ENCODE measurements at places on chromosomes 1 and 21.

DNA sequence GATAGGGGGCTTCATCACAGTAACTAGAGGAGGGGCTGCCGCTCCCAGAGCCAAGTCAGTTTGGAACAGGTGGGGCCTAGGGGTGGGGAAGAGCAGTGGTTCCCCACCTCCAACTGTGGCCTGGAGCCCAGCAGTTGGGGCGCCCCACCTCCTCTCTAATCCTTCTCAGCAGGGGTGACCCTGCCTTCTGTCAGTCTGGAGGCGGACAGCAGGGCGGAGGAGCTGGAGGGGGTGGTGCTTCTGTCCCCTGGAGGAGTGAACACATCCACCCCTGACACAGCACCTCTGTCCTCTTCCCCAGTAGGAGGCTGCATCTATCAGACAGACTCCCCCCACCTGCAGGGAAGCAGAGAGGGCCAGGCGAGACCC is 73.8 kb downstream of the MRPL37 start:
- peak; percentile 61 for DNase-seq

- DNase-seq, result no peak
Observed at GRCh38 chr1:37714226-37714625, 21.9 kb downstream of the CDCA8 start.

- DNase-seq, result no peak
Observed at GRCh38 chr1:15703562-15703961, 19.4 kb downstream of the PLEKHM2 start.

GRCh38 chr1:163657719-163658118 is 336.0 kb downstream of the NUF2 start:
- no peak for DNase-seq

DNA sequence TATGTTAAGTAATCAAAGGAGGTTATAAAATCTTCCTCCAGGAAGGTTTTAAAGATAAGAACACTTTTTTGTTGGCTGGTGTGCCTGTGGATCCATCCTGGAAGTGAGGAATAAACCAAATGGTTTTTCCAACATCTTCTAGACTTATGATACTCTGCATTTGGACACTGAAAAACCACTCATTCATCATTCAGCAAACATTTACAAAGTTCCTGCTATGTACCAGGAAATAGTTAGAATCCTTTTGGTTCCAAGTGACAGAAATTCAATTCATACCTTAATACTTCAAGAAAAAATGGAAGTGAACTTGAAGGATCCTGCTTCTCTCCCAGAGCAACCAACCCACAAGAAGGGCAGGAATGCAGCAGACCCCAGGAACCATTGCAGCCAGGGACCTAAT is 39.6 kb upstream of the PIGC start:
- DNase-seq, result no peak

DNA sequence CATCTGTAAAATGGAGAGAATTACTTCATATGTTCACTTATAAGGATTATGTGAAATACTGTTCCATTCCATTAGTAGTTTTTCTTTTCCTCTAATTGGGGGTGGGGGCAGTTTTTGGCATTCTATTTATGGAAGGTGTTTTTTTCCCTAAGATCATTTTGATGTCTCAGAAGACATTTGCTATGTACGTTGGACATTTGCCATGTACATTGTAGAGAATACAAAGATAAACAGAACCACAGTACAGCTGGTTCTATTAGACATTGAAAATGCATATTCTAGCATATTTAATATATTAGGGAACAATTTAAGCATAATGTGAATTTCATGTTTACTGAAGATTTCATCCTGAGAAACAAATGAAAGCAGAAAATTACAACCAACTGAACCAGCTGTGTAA is 98.5 kb downstream of the PTBP2 start:
- DNase-seq, result no peak

DNA sequence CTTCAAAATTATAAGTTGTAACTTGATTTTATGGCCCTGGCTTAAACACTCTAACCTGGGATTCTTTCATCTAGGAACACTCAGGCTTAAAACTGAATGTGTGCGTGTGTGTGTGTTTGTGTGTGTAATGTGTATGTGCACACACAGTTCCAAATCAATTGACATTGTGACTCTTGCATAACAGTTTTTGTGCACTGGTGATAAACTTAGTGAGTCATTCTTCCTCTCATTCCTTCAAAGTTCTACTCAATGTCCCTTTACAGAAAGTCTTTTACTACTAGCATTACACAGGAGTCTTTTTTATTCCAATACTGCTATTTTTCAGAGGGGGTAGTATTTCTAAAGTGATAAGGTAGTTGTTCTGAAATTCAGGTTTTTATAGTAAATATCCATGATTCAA is 943.6 kb downstream of the KCNT2 start:
- DNase-seq, result no peak

DNA sequence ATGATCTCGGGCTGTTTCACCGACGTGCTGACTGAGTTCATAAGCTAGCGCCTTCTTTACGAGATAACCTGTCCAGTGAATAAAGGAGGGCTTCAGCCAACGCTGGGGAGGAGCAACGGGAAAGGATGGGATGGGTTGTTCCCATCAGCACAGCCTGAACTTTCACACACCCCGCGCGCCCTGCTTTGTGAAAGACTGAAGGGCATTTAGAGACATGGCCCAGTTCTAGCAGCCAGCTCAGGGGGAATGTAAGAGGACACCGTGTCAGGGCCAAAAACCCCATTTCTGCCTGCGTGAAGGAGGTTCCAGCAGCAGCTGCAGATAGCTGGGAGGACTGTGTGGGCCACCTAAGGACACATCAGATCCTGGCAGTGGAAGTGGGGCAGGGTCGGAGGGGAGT is 255.1 kb upstream of the RAB4A start:
- no peak for DNase-seq

DNA sequence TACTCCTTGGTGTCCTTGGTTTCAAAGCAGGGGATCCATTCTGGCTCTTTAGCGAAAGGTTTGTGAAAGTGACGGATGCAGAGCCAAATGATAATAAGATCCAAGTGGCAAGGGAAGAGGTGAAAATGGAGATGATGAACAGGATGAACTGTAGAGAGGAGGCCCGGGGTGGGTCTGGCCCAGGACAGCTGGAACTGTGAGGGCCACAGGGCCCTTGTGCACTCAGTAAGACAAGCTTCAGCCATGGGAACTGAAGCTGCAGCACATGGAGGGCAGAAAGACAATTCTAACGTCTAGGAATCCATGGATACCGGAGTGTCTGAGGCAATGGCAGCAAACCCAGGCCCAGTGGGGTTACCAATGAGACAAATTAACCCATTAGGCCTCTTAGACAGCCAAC is 4.8 kb downstream of the KCNA2 start:
- no peak for DNase-seq

DNA sequence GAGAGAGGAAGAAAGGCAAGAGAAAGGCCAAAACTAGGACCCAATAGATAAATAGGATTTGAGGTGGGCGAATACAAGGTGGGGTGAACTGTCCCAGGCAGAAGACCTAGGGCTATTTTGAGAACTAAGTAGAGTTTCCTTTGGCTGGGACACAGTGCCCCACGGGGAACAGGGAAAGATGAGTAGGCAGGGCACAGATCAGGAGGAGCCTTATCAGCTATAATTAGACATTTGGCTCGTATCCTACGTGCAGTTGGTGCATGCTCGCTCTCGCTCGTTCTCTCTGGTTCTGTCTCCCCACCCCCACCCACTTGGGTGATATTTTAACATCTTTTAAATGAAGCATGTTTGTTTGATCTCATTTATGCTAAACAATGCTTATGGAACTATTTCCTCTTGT is 235.0 kb upstream of the JUN start:
- no peak for DNase-seq

GRCh38 chr1:54405898-54406293 is 298 bp downstream of the SSBP3 start:
- no peak for DNase-seq

- no peak for DNase-seq
Observed at GRCh38 chr1:69739251-69739605, 171.5 kb downstream of the LRRC7 start.

- no peak for DNase-seq
Observed at GRCh38 chr1:218383681-218384080, 38.5 kb downstream of the TGFB2 start.

DNA sequence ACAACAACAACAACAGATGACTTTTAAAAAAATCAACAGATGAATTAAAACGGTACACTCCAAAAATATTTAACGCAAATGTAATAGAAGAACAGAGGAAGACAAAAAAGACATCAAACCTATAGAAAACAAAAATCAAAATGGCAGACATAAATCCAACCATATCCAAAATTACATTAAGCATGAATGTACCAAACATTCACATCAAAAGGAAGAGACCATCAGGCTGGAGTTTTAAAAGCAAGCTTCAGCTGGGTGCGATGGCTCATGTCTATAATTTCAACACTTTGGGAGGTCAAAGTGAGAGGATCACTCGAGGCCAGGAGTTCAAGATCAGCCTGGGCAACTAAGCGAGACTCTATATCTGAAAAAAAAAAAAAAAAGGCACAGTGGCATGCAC is 116.2 kb downstream of the SMYD3 start:
- no peak for DNase-seq

GRCh38 chr1:16048573-16049189 is 5.1 kb downstream of the CLCNKB start:
- DNase-seq, result peak; percentile 61

DNA sequence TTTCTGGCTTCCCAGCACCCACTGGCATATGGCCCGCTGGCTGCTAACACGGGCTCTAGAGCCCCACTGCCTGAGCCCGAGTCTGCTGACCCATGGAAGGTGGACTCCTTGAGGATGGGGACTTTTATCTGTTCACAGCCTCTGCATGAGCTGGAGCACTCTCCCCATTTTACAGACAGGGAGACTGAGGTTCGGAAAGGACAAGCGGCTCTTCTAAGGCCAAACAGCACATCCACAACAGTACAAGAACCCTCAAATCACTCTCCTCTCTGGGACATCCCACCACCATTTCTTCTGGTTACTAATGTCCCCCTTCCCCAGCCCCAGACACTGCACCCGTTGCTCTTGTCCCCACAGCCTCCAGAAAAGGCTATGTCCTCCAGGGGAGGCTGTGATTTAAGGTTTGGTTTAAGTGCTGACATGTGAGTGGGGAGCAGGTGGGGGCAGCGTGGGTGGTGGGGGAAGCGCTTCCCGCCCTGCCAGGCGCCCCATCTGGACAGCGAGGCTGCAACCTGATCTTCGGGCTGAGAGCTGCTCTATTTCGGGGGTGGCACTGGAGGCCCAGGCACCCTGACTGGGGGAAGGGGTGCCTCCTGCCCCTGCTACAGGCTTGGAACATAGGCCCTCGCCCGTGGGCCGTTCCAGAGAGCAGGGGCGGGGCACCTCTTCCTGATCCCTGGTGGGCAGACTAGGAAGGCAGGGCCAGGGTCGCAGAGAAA is 104.8 kb upstream of the WNT4 start:
- DNase-seq, result no peak

Data from erythroblast (primary cell).